ENCODE measurements at places on chromosomes 3 and 15. TPM values are rescaled to one million over a fixed set of nuclear protein-coding genes. Genes with fewer than 3 reads are reported as not detected.

SAXO2 gene
- not detected for total RNA-seq

RPL35A gene
- total RNA-seq, result 844 TPM

PIF1 gene
- total RNA-seq, result 193 TPM

STRA6 gene
- 9.9 TPM for total RNA-seq

FAM240A gene
- total RNA-seq, result not detected

DNA sequence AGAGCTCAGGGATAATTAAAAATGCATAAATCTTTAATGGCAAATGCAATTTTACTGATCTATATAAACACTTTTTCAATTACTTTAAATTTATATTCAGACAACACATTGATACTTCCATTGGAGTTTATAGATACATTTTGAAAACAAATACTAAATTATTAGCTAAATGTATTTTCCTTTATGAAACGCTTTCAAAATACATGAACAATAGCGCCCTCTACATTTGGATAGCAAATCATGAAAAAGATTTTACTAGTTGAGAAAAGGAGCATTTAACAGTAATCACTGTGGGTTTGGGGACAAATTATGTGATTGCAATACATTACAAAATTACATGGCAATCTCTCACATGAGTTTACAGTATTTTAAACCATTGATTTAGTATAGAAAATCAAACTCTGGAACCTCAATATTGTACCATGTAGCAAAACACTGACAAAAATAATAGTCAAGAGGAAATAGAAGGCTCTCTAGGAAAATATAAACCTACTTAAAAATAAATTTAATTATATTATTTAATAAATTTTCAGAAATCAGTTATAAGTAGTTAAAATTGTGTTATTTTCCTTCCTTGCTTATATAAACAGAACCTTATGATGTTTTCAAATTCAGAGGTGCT, 207.9 kb downstream of the ZIC1 start:
- peak; percentile 77 for DNase-seq

GRCh38 chr3:46372492-46373359, 2.0 kb downstream of the CCR5 start:
- peak; percentile 52 for DNase-seq

- no peak for DNase-seq
Measured at GRCh38 chr3:57370341-57370740, 77.9 kb upstream of the ASB14 start.

- no peak for DNase-seq
Measured at GRCh38 chr3:187903697-187904096, 158.4 kb upstream of the BCL6 start.

DNA sequence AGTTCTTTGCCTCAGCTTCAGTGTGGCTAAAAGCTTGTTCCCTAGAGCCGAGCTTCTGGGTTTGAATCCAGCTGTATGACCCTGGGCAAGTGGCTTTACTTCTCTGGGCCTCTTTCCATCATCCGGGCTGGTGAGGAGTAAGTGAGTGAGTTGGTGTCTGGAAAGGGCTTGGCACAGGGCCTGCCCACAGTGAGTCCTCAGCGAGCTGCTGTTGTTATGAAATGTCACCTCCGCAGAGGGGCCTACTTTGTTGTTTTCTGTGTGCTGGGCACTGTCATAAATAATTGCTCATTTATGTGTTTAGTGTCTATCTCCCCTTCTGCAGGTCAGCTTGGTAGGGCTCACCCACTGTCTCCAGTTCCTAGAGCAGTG, 31.7 kb downstream of the SLC6A6 start:
- DNase-seq, result no peak

Data from GM23338 (cell line).